ENCODE measurements at places on chromosomes 11 and 22.

DNA sequence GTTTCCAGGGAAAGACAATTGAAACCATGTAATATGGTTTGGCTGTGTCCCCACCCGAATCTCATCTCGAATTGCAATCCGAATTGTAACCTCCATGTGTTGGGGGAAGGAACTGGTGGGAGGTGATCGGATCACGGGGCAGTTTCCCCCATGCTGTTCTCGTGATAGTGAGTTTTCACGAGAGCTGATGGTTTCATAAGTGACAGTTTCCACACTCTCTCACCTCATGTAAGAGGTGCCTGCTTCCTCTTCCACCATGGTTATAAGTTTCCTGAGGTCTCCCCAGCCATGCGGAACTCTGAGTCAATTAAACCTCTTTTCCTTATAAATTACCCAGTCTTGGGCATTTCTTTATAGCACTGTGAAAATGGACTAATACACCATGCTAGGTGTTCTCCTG is 148.3 kb upstream of the CADM1 start:
- no peak for DNase-seq

DNA sequence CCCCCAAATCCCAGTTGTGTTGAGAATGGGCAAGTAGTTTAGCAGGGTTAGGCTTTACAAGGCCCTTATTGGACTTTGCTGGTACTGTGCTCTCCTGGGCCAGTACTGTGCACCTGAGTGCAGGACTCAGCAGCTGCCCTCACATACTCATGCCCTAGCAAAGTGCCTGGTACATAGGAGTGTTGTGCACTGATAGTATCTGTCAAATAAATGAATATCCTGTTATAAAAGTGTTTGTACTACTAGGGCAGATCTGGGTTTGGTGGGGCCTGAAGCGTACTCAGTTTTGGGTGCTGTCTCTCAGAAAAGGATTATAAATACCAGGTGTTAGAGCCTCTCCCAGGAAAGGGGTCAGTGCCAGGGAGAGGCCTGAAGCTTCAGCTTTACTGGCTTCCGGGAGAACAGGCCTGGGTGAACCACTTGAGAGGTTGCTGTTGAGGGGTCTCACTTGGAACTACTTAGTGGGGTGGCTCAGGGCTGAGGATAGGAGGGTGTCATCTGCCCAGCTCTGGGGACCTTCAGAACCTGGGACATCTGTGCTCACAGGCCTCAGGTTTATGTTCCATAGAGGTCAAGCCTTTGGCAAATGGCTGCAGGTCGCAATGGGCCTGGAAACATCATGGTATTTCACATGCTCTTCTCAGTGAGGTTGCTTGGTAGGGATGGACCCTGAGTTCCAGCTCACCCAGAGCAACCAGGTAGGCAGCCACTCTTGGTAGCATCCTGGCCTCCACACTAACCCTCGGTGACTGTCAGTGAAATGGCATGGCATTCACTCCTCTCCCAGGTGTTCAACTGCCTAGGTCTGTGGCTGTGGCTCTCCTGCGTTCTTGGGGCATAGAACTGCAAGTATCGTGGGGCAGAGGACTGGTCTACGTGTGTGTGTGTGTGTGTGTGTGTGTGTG is 106.1 kb downstream of the ZBTB16 start:
- DNase-seq = no peak

GRCh38 chr11:65646958-65647701 is 9.2 kb downstream of the SIPA1 start:
- DNase-seq = no peak

- DNase-seq = no peak
Observed at GRCh38 chr11:877565-877964, 33.0 kb downstream of the CHID1 start.

DNA sequence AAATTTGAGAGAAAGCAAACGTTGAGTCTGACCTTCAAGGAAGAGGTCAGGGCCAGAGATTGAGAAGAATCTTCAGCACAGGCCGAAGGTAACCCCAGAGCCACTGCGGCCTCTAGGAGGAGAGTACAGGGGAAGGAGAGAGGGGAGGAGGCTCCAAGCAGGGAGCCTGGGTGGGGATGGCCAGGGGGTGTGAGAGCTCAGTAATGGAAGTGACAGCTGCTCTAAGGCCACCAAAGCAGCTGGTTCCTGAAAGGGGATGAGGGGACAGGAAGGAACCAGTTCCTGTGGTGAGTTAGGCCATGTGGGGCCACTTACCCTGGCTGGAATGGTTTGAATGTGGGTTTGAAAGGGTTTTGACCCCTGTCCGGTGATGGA is 46.1 kb downstream of the PISD start:
- DNase-seq = no peak

GRCh38 chr11:12243911-12244550 is 133.3 kb upstream of the PARVA start:
- no peak for DNase-seq

DNA sequence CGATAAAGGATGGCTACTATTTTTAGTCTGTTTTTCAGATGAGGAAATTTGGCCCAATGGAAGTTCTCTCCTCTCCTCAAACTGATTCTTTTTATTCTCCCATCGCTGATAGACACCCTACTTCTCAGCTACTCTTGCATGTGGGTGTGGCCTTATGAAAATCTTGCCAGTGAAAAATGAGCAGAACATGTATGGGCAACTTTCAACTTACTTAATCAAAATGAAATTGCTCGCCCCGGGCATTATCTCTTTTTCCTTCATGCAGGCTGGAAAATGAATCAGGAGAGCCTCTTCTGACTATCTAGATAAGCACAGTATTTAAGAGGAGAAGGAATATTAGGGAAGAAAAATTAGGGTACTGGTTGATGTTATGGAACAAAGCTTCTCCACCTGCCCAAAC is 2354.7 kb upstream of the RAG2 start:
- no peak for DNase-seq

- DNase-seq = no peak
Observed at GRCh38 chr22:17302616-17303015, 66.6 kb upstream of the CECR2 start.

- DNase-seq = no peak
Observed at GRCh38 chr11:1793081-1793480, 29.4 kb upstream of the CTSD start.

GRCh38 chr11:107561688-107562087 is 3.8 kb downstream of the ALKBH8 start:
- no peak for DNase-seq
